Naive B cell (primary cell): ENCODE measurements at places on chromosomes 5 and 9. TPM values are rescaled to one million over a fixed set of nuclear protein-coding genes. Genes with fewer than 3 reads are reported as not detected.

FBLL1 gene
- polyA plus RNA-seq, result not detected

DNA sequence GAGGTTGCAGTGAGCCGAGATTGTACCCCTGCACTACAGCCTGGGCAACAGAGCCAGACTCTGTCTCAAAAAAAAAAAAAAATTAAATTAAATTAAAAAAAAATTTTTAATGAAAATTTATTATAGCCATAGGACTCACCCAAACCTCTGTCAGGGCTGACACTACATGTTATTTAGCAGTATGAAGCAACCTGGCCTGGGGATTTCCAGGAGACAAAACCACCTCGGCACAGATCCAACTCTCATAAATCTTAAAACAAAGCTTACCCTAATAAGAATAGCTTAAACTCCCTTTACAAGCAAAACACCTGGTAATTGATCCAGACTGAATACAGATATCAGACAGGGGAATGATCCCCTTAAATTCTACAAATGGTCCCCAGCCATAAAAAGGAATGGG lies 38.4 kb downstream of the PPP1R2B start:
- DNase-seq, result no peak
- peaks cover 6% of the 10 kb centered on the region for H3K27me3 ChIP-seq
- no peak overlapping the region for H3K4me3 ChIP-seq
- peaks cover 20% of the 10 kb centered on the region for H3K4me1 ChIP-seq

GRCh38 chr5:149628221-149628620 lies 46.9 kb downstream of the ARHGEF37 start:
- no peak overlapping the region for H3K27ac ChIP-seq
- no peaks in the 10 kb centered on the region for H3K36me3 ChIP-seq
- H3K4me1 ChIP-seq, result no peaks in the 10 kb centered on the region
- DNase-seq, result no peak
- H3K4me3 ChIP-seq, result no peak overlapping the region

GRCh38 chr9:125241863-125242739 lies 958 bp upstream of the HSPA5 start:
- H3K4me3 ChIP-seq, result peak overlapping the region; percentile 99
- DNase-seq, result no peak
- no peaks in the 10 kb centered on the region for H3K27me3 ChIP-seq
- H3K27ac ChIP-seq, result peak overlapping the region; percentile 97

DNA sequence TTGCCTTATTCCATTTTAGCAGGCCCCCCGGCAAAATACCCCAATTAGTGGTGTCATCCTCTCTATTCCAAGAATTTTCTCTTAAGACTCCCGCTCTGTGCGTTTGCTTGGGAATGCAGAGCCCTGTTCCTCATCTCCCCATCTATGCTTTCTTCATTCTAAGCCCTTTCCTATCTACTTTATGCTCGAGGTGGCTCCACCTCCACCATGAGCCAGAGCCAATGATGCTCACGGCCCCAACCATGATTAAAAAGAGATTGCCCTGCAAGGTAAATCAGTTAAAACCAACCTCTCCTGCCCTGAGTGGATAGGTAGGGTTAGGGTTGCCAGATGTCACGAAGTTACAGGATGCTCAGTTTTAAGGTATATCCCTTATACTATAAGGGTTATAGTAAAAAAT lies 677 bp upstream of the TXNDC15 start:
- H3K4me1 ChIP-seq, result peaks cover 41% of the 10 kb centered on the region
- H3K27ac ChIP-seq, result peak overlapping the region; percentile 98
- no peaks in the 10 kb centered on the region for H3K36me3 ChIP-seq
